ENCODE measurements at places on chromosomes 3 and 15.

DNA sequence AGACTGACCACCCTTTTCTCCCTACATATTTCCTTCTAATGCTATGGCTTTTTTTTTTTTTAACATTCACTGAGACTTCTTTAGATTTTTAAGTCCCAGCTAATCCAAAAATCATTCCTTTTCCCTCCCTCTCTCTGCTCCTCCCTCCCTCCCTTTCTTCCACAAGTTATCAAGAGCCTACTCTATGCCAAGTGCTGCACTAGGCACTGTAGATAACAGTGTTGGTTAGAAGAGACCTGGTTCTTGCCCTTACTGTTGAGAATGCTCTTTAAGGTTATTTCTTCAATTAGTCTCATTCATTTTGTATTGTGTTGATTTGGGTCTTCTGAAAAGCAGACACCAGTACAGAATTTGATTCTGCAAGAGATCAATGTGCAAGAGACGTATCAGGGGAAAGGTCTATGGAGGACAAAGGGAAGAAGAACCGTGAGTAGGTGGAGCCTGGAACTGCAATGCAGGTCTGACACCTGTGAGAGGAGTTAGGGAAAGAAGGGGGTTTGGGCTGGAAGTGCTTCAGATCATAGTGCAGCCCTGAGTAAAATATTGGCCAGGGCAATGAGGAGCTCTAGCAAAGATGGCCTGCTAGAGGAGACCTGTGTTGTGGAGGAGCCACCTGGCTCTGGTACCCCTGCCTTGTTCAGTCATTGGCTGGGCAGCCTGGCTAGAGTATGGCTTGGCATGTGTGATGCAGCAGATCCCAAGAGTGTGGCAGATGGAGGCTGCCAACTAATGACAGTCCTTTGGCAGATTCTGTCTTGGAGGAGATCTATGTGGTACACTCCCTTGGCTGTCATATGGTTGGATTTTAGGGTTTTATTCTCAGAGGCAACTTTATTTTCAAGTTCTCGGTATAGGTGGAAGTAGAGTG, 9.7 kb upstream of the PCOLCE2 start:
- DNase-seq, result no peak

GRCh38 chr3:119350114-119350513, 55.9 kb downstream of the ARHGAP31 start:
- no peak for DNase-seq

GRCh38 chr3:160765211-160765610, 9.2 kb downstream of the PPM1L start:
- DNase-seq, result no peak

- DNase-seq, result no peak
These were observed 142.4 kb downstream of the CHDH start for GRCh38 chr3:53703630-53704362.

- no peak for DNase-seq
These were observed 270.3 kb downstream of the RYR3 start for GRCh38 chr15:33581032-33581431.

DNA sequence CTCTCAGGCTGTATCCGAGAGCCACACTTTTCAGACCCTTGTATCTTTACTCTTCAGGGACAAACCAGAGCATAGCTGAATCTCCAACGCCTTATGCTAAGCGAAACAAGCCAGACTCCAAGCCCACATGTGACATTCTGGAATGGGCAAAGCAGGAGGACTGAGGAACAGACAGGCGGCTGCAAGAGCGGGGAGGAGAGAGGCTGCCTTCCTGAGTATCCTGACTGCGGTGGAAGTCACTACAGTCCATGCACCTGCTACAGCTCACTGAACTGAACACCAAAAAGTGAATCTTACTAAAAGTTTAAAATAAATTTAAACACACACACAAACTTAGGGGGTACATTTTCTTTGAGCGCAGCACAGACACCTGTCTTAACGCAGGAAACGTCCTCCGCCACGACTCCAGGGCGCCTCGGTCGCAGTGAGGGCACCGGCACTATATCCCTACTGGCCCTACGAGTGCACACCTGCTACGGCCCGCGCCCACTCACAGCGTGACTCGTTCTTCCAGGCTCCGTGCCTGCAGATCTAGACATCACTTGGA, 1.4 kb downstream of the CYFIP1 start:
- DNase-seq, result no peak

DNA sequence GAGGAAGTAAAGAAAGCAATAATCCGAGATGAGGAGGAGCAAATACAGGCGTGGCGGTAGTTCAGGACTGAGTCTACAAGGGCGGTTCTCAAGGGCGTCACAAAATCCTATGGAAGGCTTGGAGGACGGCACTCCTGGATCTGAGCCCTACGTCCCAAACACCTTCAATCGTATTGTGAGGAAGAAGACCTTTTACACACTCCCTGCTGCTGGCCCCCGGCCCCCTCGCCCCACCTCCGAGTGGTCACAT, 747 bp downstream of the PLD1 start:
- DNase-seq, result no peak

GRCh38 chr15:71562251-71562650, 248.1 kb upstream of the NR2E3 start:
- DNase-seq, result no peak

- DNase-seq, result no peak
These were observed 236.0 kb downstream of the EDEM1 start for GRCh38 chr3:5423523-5423922.

DNA sequence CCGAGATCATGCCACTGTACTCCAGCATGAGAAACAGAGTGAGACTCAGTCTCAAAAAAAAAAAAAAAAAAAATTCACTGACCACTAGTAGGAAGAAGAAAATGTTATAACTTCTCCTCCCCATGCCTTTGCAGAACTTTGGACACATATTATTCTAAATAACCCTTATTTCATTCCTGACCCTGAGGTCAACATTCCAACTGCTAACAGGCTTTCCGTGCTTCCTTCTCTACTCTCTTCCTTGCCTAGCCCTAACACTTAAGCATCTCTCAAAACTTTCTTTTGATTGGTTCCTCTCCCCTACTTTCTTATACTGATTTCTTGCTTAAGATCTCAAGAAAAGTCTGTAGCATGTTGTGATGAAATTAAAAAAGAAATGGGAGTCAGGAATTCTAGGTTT, 146.8 kb downstream of the MEX3B start:
- no peak for DNase-seq

- DNase-seq, result no peak
These were observed 21.2 kb downstream of the CCR8 start for GRCh38 chr3:39350714-39351113.

DNA sequence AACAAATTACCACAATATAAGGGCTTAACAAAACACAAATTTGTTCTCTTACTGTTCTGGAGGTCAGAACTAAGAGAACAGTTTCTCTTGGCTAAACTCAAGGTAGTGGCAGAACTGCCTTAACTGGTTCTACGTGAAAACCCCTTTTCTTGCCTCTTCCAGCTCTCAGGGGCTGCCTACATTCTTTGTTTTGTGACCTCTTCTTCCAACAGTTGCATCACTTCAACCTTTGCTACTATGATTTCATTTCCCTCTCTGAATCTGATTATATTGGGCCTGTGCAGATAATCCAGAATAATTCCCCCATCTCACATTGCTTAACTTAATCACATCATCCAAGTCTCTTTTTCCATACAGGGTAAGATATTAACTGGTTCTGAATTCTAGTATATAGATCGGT, 624.6 kb downstream of the ZPLD1 start:
- no peak for DNase-seq

GRCh38 chr15:38254051-38254883, 1.6 kb downstream of the SPRED1 start:
- peak; percentile 45 for DNase-seq

DNA sequence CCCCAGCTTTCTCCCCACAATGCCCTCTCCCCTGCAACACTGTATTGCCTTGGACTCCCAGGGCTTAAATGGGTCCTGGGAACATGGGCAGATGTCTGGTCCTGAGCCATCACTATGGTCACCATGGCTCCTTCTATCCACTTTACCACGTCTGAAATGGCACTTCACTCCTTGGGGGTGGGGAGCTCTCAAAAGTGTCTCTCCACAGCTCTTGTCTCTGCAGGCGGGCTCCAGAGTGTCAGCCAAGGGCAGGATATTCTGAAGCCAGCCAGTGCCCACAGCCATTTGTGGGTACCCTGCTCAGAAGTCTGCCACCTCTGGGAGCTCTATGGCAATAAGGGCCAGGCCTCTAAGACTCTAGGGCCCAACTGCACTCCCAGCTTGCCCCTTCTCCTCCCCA, 163.9 kb downstream of the PPM1L start:
- no peak for DNase-seq

DNA sequence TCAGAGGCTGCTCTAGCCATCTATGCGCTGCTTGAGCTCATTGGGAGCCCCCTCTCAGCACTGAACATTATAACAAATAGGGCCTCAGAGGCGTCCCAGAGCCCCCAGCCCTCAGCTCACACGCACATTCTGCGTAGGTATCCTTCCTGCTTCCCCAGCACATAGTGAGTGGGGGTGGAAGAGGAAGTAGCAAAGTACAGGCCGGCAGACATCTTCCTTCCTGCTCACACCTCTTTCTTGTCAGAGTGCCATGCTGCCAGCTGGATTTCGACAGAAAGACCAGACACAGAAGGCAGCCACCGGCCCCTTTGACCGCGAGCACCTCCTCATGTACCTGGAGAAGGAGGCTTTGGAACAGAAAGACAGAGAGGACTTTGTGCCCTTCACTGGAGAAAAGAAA, 16.6 kb downstream of the TMOD2 start:
- DNase-seq, result no peak

GRCh38 chr3:78285032-78285728, 1245.3 kb downstream of the ROBO2 start:
- DNase-seq, result no peak

DNA sequence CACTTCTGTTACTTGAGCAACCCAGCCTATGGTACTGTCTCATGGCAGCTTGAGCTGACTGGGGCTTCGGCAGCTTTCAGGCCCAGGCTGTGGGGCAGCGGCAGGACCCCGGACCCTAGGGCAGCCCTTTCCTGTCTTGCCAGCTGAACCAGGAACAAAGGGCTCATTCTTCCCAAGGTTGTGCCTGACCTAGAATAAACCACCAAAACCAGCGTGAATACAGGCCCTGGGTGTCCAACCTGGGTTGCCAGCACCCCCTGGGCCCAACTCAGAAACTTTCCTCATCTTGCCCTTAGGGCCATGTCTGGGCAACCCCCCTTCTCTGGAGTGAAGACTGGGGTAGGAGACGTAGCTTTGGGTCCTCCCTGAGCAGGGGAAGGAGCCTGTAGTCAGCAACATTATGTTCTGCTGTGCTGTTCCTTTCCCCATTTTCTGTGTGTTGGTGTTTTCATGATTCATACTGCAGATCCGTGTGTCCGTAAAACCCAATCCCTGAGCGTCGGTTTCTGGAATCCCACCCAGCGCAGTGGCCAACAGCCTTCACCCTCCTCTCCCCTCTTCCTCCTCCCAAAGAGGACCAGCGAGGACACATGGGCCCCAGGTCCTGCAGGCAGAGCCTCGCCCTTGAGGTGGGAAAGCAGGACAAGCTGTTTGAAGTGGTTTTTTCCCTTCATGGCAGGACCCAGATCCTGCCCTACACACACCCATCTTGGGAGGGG, 33.5 kb downstream of the TKT start:
- DNase-seq, result no peak

DNA sequence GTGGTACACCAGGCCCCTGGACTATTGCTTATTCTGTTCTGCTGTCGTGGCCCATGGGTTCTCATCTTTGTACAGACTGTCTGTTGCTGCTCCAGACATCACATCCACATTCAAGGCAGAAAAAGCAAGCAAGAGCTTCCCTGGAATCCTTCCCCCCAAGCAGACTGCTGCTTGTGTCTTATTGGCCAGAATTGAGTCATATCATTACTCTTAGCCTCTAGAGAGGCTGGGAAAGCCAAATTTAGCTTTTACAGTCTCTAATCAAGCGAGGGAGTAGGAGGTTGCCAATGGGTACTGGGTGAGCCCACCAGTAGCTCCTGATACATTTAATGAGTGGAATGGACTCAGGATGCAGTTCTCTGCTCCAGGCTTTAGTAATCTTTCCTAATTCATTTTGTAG, 39.4 kb downstream of the RAB6B start:
- DNase-seq, result no peak

DNA sequence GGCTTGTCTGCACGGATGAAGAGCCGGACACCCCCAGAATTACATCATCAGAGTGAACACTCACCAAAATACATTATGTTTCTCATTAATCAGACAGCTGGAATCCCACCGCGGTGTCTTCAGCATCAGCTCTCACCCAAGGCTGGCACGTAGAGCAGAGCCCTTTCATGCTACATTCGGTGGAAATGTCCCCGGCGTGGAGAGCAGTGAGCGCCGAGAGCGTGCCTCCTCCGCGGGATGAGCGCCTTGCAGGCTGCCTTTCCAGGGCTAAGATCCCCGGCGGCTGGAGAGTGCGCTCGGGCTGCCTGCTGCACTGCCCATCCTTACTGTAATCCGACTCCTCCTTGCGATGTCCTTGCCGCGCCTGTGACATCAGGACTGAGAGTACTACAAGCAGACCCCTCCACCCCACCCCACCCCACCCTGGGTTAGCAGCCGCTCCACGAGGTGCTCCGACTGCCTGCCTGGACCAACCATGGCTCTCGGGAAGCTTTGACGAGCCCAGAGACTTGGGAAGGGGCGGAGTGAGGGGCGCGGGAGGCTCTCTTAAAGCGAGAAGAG, at the start of gene ZNF385D:
TSS of gene ZNF385D (minus strand) at position 380 of the 561 bp plus-strand sequence. CDS start at position 86, 294 bp downstream.
- no peak for DNase-seq

DNA sequence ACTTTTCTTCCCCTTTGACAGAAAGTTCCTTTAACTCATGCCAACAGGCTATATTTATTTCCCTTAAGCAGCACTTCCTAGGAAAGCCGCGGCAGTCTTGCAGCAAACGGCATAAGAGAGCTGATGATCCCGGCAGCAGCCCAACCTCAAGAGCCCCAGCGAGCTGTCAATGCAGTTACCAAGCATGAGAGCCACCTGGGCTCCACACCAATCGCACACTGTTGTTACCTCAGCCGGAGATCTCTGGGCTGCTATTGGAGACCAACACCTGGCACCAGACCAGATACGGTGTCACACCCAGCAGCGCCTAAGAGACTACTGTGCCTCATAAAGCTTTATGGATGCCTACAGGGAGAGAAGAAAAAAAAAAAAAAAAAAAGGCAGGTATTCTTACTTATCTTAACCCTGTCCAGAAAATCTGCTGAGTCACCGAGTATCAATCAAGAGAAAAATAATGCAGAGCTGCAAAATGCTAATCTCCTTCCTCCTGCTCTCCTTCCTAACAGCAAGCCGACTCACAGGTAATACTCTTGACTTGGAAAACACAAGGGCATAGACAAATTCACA, 11.7 kb downstream of the ABCC5 start:
- peak; percentile 39 for DNase-seq

- no peak for DNase-seq
These were observed 7.7 kb downstream of the RYK start for GRCh38 chr3:134242649-134243617.

GRCh38 chr15:61759639-61760038, 300.6 kb downstream of the VPS13C start:
- DNase-seq, result no peak

DNA sequence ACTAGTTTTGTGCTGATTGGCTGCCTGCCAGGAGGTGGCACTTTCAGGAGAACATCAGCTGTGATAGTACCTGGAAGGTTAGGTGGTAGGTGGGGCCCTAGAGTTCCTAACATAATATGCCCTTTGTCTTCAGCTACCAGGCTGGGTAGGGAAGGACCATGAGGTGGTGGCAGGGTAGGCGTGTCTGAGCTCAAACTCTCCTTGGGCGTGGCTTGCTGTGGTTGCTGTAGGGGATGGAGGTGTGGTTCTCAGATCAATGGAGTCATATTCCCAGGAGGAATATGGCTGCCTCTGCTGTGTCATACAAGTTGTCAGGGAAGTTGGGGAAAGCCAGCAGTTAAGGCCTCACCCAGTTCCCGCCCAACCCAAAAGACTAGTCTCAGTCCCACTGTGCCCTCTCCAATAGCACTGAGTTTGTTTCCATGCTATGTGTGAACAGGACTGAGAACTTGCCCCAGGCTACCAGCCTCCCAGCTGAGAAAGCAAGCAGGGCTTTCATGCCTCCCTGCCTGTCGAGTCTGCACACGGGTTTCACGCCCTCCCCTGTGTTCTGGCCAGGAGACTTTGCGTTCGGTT, 107.7 kb downstream of the CHCHD4 start:
- DNase-seq, result no peak

Data from GM06990 (cell line).